ENCODE measurements at places on chromosomes 6 and 20.

DNA sequence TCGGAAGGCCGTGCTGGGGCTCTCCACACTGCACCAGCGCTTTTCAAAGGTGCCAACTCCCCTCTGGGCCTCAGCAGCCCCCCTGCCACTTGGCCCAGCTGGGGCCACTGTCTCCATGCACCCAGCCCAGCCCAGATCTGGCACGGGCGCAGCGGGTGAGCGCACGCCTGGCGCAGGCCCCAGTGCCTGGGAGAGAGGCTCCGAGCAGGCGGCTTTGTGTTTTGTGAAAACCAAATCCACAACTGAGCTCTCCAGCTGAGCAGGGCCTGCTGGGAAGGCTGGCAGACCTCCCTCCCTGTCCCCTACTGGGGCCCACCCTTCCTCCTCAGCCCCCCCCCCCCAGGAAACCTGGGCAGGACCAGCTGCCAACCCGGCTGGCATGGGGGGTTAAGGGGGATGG is 17.0 kb downstream of the MDGA1 start:
- DNase-seq, result no peak

- DNase-seq, result no peak
Observed at GRCh38 chr6:119545245-119545644, 195.7 kb upstream of the MAN1A1 start.

GRCh38 chr6:101907356-101908217 is 514.1 kb downstream of the GRIK2 start:
- DNase-seq, result no peak

DNA sequence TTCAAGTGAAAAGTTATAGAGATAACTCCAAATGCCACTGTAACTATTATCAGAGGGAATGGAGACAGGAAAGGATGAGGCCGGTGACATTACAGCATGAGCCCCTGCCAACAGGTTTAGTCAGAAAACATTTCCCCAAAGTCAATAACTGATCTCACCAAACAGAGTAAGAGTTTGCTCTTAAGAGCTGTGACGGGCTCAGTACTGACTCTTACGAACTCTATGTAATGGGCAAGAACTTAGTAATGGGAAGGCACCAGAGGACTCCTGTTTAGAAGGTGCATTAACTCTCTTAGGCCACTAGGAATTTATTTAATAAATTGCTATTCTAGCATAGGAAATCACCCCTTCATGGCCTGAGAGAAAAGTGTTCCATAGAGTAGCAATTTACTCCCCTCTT is 76.8 kb downstream of the SAMD5 start:
- DNase-seq, result no peak

DNA sequence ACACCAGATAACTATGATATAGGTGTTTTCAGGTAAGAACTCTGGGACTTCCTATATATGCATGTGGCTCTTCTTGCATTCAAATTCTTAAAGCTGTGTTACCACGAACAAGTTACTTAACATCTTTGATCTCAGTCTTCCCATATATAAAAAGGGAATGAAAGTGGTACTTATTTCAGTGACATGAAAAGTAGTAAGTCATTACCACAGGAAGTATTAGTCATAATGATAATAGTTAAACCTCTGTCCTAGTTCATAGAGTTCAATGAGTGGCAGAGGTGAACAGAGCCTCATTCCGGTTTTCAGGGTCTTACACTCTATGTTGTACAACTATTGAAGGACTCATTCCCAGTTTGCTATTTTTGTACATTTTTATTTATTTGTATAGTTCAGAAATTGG is 237.0 kb downstream of the NKAIN2 start:
- DNase-seq, result peak; percentile 3

DNA sequence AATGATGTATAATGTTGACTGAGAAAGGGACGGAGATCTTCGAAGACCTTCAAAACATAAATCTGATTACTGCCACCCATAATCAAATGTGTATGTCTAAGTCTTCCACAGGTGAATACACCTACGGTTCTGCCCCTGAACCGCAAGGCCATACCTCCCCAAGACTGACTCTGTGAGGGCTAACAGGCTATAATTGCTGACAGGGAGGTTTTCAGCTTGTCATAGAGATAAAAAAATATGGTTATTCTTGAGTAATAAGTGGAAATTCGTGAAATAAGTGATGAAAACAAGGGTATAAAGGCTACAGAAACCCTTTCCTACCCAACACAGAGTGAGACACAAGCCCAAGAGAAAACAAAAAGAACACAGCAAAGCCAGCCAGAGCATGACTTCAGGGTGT is 188.9 kb downstream of the ATXN1 start:
- no peak for DNase-seq

GRCh38 chr6:150448221-150448620 is 79.4 kb downstream of the IYD start:
- no peak for DNase-seq

- DNase-seq, result no peak
Observed at GRCh38 chr20:59752101-59752586, 147.8 kb downstream of the PHACTR3 start.

- DNase-seq, result no peak
Observed at GRCh38 chr6:125665295-125665814, 84.1 kb upstream of the HEY2 start.

DNA sequence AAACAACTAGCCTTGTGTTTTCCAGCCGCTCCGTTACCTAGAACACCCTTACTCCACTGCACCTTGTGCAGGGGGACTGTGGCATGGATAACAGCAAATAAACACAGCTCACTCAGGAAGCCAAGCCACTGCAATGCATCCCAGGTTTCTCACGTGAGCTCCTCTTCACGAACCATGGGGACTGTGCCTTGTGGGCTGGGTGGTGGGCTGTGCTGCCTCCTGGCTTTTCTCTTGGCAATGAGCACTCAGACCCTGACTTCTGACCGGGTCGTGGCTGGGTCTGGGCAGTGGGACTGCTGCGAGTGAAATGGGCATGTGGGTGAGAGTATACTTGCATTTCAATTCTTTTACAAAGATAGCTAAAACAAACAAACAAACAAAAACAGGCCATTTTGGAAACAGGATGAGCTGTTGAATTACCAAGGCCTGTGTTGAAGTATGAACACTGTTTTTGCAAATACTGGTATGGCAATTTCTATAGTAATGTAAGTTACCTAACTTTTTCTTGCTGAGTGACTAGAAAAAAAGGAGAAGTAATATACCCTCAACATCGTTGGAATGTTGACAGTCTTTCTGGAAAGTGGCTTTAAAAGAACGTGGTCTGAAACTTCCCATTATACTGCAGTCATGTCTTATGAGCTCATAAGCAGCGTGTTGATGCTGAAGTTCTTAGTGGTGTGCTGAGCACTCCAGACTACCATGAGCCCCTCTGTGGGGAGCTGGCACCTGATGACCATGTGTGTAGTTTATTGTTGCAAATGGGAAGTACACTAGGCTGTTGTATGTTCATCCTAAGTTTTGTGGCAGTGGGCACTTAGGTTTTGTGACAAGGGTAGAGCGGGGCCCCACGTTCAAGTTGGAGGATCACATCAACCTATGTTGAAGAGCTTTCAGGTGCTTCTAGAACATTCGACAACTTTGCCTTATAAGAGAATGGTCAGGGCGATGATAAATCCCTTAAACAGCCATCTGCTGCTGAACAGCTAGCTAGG is 120.4 kb downstream of the ARMC2 start:
- DNase-seq, result no peak

DNA sequence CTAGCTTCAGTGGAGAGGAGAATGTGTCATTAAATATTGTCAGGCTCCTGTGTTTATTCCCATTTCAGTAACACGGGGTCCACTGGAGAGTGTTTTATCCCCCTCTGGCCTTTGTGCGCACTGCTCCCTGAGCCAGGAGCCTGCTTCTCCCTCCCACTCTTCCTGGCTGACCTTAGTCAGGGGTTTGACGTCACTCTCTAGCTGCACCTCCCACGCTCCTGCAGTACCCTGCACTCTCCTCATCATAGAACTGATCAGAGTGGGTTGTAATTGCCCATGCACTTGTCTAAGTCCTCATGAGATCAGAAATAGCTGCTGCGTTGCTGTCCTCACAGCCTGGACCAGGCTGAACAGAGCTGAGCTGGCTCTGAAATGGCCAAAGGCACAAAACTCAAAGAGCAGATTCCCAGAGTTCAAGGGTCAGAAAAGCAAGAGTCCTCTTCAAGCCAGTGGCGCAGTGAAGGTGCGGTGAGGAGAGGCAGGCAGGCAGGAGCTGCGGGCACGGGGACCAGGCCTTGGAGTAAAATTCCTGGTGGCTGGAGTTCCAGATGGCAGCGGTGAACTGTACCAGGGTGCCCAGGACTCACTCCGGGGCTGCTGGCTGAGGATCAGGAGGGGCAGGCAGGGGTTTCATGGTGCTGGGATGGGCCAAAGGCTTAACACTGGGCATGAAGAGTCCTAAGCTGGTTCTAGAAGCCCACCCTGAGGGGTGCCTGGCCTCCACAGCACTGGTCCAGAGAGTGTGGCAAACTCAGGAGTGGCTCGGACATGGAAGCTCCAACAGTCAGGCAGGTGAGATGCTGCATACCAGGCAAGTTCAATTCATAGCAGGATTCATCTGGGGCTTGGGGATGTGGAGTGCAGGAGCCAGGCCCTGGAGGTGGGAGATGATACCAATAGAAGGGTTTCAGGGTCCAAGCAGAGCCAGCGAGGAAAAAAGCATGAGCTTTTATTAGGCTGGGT is 170.9 kb downstream of the SCP2D1 start:
- DNase-seq, result no peak

DNA sequence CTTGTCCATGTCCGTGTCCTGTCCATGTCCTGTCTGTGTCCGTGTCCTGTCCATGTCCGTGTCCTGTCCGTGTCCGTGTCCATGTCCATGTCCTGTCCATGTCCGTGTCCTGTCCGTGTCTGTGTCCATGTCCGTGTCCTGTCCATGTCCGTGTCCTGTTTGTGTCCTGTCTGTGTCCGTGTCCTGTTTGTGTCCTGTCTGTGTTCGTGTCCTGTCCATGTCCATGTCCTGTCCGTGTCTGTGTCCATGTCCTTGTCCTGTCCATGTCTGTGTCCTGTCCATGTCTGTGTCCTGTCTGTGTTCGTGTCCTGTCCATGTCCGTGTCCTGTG is 55.0 kb upstream of the BHLHE23 start:
- DNase-seq, result no peak

- no peak for DNase-seq
Observed at GRCh38 chr20:41173791-41174341, 36.5 kb downstream of the PLCG1 start.

Data from activated CD4-positive, alpha-beta T cell treated with anti-CD3 and anti-CD28 coated beads, Interleukin-2, Interleukin-6, amounts not matched to agents 100 ng/mL and 50 ng/mL, durations not matched to agents 16 hours and 8 hours (primary cell).